GM23338 (cell line): ENCODE measurements at places on chromosomes 3 and 15. TPM values are rescaled to one million over a fixed set of nuclear protein-coding genes. Genes with fewer than 3 reads are reported as not detected.

GANC gene
- 11.1 and 12.6 TPM in 2 replicates for total RNA-seq

GP5 gene
- 0.07 and 0.12 TPM in 2 replicates for total RNA-seq

GOLGA8H gene
- 0.63 and 1.2 TPM in 2 replicates for total RNA-seq

SERPINI2 gene
- 1.8 and 2.5 TPM in 2 replicates for total RNA-seq

PLSCR2 gene
- total RNA-seq: not detected in 2 replicates

DNA sequence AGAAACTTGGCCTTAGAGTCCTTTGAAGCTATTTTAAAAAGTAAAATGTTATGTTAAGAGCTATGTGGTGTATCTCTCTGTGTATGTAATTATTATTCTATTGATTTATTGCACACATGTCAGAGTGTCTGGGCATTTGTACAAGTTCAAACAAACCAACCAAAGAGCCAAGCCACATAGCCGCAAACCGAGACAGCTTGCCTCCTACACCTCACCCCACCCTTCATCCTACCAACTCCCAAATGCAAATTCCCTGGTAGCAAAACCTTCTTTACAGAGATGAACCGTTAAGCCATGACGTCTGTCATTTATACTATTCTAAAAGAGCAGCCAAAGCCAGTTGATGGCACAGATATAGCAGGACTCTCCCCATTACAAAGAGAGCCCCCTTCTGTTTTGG is 332.3 kb downstream of the ERC2 start:
- H3K4me3 ChIP-seq: no peak overlapping the region
- H3K36me3 ChIP-seq: no peaks in the 10 kb centered on the region
- no peak for DNase-seq
- no peaks in the 10 kb centered on the region for H3K27me3 ChIP-seq
